LHCN-M2 (cell line): ENCODE measurements at places on chromosomes 1 and 21. TPM values are rescaled to one million over a fixed set of nuclear protein-coding genes. Genes with fewer than 3 reads are reported as not detected.

DNA sequence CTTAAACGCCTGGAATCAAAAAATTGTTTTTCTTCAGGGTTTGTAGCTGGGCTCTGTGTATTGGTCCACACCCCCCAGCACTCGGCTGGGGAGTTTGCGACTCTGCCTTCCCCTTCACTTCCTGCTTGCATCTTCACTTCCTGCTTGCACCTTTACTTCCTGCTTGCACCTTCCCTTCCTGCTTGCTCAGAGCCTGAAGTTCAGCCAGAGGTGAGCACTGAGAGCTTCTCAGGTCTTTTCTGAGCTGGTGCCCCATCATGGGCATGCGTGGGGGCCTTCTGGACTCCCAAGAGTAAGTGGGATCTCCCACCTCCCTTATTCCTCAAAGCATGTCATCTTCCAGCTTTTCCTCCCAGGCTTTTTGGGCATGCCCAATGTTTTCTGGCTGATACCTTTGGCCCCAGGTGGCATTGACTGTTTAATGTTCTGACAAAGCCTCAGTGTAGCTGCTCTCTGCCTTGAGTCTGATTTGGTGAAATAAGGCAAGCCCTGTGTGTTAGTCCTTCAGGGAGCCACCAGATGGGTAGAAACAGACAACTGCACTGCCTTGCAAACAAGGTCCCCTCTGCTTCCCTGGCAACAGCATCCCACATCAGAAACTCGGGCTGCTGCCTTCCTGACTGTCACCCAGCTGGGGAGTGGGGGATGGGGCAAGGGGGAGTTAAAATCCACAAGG lies 3.5 kb downstream of the KRTAP10-2 start:
- no peak for DNase-seq

GRCh38 chr1:154410185-154410827 lies 5.2 kb downstream of the IL6R start:
- no peak for DNase-seq

Gene NTMT2
- total RNA-seq: not detected in 2 replicates

Gene ARHGAP29
- 17.9 and 18.1 TPM in 2 replicates for total RNA-seq
